Vagina (tissue), 2 donors: ENCODE measurements at places on chromosomes 1 and 21.

GRCh38 chr21:35333831-35334618 is 284.9 kb upstream of the RUNX1 start:
- H3K27ac ChIP-seq, result no peak overlapping the region
- no peaks in the 10 kb centered on the region for H3K27me3 ChIP-seq
- H3K4me3 ChIP-seq, result no peak overlapping the region
- peak; percentile 58 for DNase-seq

DNA sequence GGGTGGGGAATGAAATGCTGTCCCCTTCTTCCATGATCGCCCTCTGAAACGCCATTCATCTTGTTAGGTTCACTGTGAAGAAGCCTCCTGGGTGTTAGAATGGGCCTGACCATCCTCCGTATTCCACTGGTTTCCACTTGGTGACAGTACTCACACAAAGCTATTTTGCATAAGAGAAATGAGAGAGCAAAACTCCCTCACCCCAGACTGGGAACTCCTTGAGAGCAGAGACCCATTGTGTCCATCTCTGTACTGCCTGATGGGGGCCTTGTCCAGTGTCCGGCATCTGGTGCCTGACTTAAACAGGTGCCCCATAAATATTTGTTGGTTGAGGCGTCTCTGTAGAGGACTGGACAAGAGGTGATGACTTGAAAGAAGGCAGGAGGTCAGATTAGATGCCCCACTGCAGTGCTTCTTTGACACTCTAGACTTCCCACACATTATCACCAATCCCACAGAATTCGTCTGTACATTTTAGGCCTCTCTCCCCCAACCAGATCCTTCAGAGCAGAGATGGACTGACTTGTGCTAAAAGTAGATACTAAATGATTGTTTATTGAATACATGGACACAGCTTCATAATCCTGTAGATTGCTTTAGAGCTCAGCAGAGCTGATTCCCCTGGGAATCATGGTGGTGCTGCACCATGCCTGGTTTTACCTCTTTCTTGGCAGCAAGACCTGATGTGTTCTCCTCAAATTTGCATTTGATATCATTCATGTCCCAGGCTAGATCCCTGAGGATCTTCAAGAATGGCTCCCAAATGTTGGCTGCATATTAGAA is 22.4 kb upstream of the KCNA2 start:
- no peaks in the 10 kb centered on the region for H3K27me3 ChIP-seq
- H3K27ac ChIP-seq, result no peak overlapping the region
- DNase-seq, result no peak
- H3K4me3 ChIP-seq, result no peak overlapping the region

GRCh38 chr1:51284487-51284954 is 45.8 kb downstream of the TTC39A start:
- no peaks in the 10 kb centered on the region for H3K36me3 ChIP-seq
- H3K4me1 ChIP-seq, result no peaks in the 10 kb centered on the region
- H3K4me3 ChIP-seq, result no peak overlapping the region
- no peak overlapping the region for H3K27ac ChIP-seq

GRCh38 chr1:66395202-66396061 is 138.5 kb upstream of the SGIP1 start:
- H3K27ac ChIP-seq, result no peak overlapping the region
- H3K4me3 ChIP-seq, result no peak overlapping the region
- H3K4me1 ChIP-seq, result peaks cover 4% of the 10 kb centered on the region
- no peaks in the 10 kb centered on the region for H3K27me3 ChIP-seq

DNA sequence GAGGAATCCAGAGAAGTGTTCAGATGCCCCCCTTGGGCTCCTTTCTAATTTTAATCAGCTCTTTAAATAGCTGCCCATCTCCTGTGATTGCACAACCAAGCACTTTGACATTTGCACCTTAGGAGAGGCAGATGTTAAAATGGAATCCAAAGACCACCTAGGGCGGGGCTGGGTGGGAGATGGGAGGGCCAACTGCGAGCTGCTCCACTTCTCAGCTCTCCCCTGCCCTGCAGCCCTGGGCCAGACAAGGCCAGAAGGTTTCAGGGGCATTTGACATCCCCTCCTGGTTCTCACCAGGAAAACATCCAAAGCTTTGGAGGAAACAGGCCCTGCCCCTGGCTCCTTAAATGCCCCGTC is 106.9 kb downstream of the DHRS3 start:
- no peaks in the 10 kb centered on the region for H3K27me3 ChIP-seq
- DNase-seq, result no peak
- H3K4me1 ChIP-seq, result peaks cover 20% of the 10 kb centered on the region
- H3K4me3 ChIP-seq, result no peak overlapping the region

DNA sequence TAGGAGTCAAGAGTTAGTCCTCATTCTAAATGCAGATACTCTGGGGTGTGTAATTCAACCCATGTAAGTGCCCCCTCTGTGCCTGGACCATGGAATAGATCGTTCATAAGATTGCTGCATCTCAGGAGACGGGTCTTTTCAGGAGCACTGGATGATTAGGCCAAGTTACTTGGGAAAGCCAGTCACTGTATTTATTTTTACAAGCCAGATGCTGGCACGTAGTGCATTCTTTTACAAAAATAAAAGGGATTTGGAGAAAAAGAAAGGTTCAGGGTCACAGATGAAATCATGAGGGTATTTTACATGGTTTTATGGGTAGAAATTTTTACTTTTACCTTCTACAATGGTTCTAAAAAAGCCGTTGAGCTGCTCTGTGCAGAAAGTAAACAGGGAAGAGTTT is 102.6 kb upstream of the UBE2U start:
- DNase-seq, result no peak
- H3K27ac ChIP-seq, result no peak overlapping the region
- no peaks in the 10 kb centered on the region for H3K27me3 ChIP-seq
- peaks cover 11% of the 10 kb centered on the region for H3K4me1 ChIP-seq

DNA sequence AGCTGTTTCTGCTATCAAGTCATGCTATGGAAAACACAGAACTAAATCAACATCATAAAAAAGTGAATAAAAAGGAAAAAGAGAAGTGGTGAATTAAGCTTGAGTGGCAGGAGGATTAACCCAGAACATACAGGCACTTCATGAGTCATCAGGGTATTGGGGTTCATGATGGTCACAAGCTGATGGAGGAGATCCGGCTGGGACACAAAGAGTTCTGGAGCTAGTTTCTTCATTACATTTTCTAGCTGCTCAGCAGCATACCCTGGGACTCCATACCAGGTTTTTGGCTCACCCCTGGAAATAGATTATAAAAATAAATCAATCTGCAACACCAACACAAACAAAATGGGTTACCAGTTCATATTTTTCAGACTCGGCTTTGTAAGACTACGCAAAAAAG is 42.5 kb upstream of the SYT2 start:
- no peaks in the 10 kb centered on the region for H3K36me3 ChIP-seq
- DNase-seq, result no peak
- H3K27ac ChIP-seq, result no peak overlapping the region
- H3K4me1 ChIP-seq, result no peaks in the 10 kb centered on the region

DNA sequence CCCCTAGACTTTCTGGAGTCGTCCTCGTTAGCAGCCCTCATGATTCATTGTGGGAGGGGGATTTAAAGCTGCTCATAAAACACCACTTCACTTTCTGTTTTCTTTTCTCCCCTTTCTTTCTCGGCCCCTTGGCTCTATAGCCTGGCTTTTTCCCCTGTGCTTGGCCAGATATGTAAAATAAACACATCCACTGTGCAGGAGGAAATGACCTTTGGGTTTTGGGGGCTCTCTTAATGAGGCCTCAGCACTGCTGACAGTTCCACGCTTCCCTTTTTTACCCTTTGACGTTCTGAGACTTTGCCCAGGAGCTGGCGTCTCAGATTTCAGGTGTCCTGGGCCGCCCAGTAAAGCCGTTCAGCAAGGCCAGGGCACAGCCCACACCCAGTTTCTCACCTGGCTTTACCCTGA is 65.7 kb downstream of the RUNX3 start:
- H3K27me3 ChIP-seq, result no peaks in the 10 kb centered on the region
- H3K36me3 ChIP-seq, result no peaks in the 10 kb centered on the region
- no peak for DNase-seq
- no peak overlapping the region for H3K27ac ChIP-seq
- no peak overlapping the region for H3K4me3 ChIP-seq

GRCh38 chr21:42438316-42439205 is 34.9 kb downstream of the UBASH3A start:
- DNase-seq, result no peak
- no peaks in the 10 kb centered on the region for H3K4me1 ChIP-seq
- no peak overlapping the region for H3K27ac ChIP-seq
- no peaks in the 10 kb centered on the region for H3K27me3 ChIP-seq
- H3K4me3 ChIP-seq, result no peak overlapping the region
- no peaks in the 10 kb centered on the region for H3K36me3 ChIP-seq

- no peak overlapping the region for H3K4me3 ChIP-seq
- no peaks in the 10 kb centered on the region for H3K36me3 ChIP-seq
- H3K4me1 ChIP-seq, result no peaks in the 10 kb centered on the region
Observed at GRCh38 chr1:119364640-119365039, 3.9 kb upstream of the HAO2 start.

DNA sequence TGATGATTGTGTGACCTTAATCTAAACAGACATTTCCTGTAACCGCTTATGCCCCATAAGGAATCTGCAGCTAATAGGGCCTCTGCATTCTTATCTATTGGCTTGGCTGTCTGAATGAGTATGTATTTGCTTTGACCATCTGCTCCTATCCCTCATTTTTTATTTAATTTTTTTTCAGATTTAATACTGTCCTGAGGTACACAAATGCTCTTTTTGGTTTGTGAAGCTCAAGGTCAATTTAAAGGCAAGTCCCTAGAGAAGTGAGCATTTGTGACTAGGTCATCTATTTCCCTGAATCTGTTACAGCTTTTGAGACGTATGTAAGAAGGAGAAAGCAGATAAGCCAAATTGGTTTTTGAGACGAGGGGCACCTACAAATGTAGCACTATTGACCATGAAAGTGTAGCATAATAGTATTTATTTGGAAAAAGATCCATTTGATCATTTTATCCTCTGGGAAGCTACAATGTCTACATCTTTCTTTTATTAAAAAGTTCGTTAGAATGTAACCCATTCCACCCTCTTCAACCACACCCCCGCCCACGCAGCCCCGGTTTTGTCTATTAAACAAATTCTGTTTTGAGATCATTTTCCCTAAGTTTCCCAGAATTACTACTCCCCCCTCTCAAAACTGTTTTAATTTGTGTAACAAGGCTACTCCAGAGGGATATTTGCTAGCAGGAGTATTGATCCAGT is 69.2 kb upstream of the HSPA13 start:
- no peaks in the 10 kb centered on the region for H3K36me3 ChIP-seq
- no peak for DNase-seq
- no peak overlapping the region for H3K27ac ChIP-seq
- no peaks in the 10 kb centered on the region for H3K4me1 ChIP-seq
- no peak overlapping the region for H3K4me3 ChIP-seq

- no peaks in the 10 kb centered on the region for H3K27me3 ChIP-seq
- H3K27ac ChIP-seq, result no peak overlapping the region
- no peaks in the 10 kb centered on the region for H3K36me3 ChIP-seq
- no peak for DNase-seq
- H3K4me1 ChIP-seq, result no peaks in the 10 kb centered on the region
- no peak overlapping the region for H3K4me3 ChIP-seq
Observed at GRCh38 chr1:30847358-30847972, 61.1 kb downstream of the SDC3 start.

DNA sequence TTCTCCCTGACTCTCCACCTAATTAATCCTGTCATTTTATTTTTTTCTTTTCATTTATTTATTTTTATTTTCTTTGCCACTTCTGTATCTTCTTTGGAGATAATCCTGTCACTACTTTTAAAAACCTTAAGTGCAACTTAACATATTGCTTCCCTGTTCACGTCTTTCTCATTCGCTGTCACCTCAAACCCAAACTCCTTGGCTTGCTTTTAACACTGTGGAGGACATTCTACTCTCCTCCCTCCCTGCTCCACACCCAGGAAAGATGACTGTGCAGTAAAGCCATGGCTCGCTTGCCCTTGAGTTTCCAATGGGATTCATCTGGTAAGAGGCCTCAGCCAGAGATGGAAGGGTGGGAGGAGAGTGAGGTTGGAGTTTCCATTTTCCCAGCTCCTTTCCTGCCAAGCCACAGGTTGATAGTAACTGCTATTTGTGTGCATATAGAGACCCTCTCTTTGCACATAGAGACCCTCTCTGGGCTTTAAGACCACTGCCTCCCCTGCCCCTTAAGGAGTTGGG is 6.4 kb upstream of the BRWD1 start:
- no peaks in the 10 kb centered on the region for H3K27me3 ChIP-seq
- no peaks in the 10 kb centered on the region for H3K36me3 ChIP-seq
- DNase-seq, result no peak
- H3K4me3 ChIP-seq, result no peak overlapping the region
- no peak overlapping the region for H3K27ac ChIP-seq

- H3K27ac ChIP-seq, result no peak overlapping the region
- DNase-seq, result no peak
- H3K4me1 ChIP-seq, result no peaks in the 10 kb centered on the region
- H3K27me3 ChIP-seq, result no peaks in the 10 kb centered on the region
Observed at GRCh38 chr1:28986306-28986910, 72.0 kb downstream of the EPB41 start.

- no peak overlapping the region for H3K4me3 ChIP-seq
- no peaks in the 10 kb centered on the region for H3K4me1 ChIP-seq
- no peaks in the 10 kb centered on the region for H3K27me3 ChIP-seq
Observed at GRCh38 chr21:39502631-39503030, 50.9 kb downstream of the SH3BGR start.

DNA sequence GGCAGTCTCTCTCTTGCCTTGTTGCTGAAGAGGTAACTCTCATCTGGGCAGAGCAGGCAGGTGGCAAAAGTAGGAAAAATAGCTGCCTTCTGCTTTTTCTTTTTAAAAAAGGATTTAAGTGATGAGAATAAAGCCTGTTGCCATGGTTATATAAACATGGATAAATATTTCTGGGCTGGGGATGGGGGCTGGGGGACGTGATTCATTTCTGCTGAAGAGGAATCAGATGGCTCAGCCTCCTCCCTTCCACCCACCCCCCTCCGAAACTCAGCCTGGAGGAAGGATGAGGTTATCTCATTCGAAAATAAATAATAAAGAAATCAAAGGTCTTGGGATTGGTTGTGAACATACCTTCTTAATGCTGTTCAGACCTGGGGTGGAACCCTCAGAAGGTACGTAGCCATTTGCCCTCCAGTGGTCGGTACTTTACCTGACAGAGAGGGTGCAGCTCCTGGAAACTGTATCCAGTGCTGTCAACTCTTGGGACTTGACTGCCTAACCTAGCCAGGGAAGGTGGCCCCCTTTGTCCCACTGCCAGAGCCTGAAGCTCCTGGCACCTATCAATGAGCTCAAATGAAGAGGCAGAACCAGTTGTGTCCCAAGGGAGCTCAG is 3.8 kb upstream of the INKA2 start:
- DNase-seq, result no peak
- H3K27ac ChIP-seq, result no peak overlapping the region
- peaks cover 5% of the 10 kb centered on the region for H3K4me1 ChIP-seq
- no peaks in the 10 kb centered on the region for H3K27me3 ChIP-seq
- H3K36me3 ChIP-seq, result no peaks in the 10 kb centered on the region
